ENCODE measurements at places on chromosomes 1 and 21.

- DNase-seq = no peak
Measured at GRCh38 chr1:201759194-201759815, 69.7 kb upstream of the IPO9 start.

DNA sequence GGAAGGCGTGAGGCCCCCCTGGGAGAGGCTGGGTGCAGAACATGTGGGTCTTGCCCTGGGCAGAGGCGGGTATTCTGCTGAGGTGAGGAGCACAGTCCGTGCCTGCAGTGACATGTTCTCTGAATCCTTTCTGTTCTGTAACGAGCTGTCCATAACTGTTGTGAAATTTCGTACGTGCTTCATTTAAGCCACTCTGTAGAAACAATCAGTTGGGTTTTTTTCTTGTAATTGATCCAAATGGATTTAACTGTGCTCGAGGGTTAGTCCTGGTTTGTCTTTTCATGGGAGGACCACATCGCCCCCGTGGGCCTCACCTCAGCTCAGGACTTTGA is 45.4 kb upstream of the DIP2A start:
- no peak for DNase-seq

GRCh38 chr1:240539769-240540414 is 72.1 kb downstream of the GREM2 start:
- DNase-seq = no peak

GRCh38 chr1:85179522-85179921 is 21.3 kb downstream of the SYDE2 start:
- DNase-seq = peak; percentile 69

GRCh38 chr1:59776960-59777852 is 37.5 kb upstream of the HOOK1 start:
- DNase-seq = no peak
